SK-N-DZ (cell line): ENCODE measurements at places on chromosomes 1 and 21.

DNA sequence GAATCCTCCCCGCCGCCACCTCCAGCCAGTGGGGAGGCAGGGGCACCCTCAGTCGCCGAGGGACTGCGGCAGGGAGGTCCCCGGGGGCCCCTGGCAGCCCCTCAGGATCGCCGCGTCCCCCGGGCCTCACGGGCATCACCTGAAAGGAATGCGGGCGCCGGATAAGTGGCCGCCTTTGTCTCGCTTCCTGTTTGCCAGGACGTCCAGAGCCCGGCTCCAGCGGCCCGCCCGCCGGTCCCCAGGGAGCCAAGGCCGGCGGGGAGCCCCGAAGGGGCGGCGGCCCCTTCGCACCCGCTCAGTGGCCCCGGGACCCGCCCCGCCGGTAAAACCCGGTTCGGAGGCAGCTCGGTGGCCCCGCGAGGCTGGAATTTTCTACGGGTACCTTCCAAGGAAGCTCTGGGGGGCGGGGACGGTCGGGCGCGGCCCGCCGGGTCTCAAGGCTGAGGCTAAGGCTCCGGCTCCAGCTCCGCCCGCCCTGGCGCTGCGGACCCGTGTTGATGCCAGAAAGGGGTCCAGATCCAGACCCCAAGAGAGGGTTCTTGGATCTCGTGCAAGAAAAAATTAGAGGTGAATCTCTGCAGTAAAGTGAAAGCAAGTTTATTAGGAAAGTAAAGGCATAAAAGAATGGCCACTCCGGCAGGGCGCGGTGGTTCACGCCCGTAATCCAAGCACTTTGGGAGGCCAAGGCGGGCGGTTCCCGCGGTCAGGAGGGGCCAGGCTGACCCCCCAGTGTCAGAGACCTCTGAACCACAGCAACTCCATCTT lies 12.6 kb downstream of the TINAGL1 start:
- no peak for DNase-seq

- DNase-seq: no peak
These were observed 182.2 kb upstream of the DUSP10 start for GRCh38 chr1:221923929-221924598.

DNA sequence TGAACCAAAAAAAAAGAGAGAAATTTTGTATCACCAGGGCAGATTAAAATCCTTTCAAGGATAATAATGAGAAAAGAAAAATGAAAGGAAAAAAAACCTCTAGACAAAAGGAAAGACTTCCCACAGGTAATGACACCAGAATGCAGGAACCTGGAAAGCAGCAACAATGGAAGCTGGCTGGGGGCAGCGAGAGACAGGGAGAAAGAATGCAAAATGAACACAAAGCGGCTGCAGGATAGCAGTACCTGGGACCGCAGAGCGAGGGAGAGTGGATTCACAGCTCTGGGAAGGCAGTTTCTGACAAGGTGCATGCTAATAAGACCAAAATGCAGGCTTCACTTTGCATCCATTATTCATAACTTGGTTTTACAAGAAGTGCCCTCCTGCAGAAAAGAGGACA lies 349.0 kb downstream of the SIPA1L2 start:
- no peak for DNase-seq

DNA sequence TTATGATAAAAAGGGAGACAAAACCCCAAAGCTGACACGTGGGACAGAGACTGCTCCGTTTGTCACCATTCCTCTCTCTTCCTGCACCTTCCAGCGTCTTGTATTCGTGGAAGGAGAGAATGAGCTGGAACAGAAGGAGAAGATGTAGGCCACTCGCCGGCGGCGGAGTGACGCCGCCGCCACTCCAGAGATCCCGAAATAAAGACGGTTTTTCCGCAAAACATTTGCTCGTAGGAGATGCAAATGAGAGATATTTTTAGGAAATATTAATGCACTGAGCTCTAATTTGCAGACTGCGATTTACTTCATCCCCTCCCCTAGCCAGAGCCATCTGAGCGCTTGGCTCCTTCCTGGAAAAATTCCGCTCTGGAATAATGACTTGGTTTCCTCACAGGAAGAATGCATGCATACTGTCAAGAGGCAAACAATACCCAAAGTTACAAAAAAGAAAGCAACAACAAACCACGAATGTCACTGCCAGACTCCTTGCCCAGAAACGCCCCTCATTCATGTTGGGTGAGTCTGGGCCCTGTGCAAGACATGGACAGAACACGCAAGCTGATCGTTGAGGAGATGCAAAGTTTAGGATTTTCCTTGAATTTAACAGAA lies 18.0 kb upstream of the ADARB1 start:
- no peak for DNase-seq

DNA sequence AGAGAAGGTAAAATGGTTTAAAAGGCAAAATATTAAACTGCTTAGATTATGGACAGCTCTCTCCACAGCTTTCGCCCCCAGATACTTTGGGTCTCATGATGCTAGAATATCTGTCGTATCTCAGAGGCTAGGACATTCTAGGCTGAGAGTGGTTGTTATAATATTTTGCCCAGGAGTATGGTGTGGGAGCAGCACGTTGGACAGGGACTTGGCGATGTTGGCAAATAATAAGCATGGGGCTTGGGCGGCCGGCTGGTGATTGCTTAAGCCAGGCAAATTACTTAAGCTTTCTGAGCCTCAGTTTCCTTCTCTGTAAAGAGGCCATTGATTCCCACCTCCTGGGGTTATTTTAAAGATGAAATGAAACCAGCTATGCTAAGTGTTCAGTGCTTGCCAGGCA lies 133.2 kb downstream of the ROR1 start:
- DNase-seq: no peak

DNA sequence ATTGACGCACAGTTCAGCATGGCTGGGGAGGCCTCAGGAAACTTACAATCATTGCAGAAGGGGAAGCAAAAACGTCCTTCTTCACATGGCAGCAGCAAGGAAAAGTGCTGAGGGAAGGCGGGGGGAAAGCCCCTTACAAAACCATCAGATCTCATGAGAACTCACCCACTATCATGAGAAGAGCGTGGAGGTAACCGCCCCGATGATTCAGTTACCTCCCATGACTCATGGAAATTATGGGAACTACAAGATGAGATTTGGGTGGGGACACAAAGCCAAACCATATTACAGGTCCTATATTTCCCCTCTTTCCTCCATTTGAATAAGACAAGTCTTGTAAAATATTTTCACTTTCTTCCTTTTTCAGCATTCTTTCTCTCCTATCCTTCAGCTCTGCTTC lies 7.7 kb upstream of the TTLL7 start:
- no peak for DNase-seq

GRCh38 chr1:85550784-85551516 lies 29.6 kb upstream of the CCN1 start:
- DNase-seq: no peak

DNA sequence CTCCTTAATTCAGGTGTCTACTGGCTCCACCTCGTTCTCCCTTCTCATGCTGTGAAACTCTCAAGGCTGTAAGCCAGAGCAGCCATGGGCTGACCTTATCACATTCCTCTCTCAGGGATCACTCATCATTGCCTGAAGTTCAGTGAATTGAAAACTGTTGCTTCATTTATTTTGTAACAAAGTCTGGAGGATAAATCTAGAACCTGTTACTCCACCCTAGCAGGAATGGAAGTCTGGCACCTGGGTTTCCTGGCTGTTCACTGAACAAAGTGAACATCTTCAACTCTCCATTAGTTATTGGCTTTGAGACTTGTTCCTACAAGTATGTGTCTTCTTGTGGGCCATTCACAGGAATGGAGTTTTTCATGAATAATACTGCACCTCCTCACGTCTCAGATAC lies 584.1 kb downstream of the PTPRU start:
- no peak for DNase-seq

DNA sequence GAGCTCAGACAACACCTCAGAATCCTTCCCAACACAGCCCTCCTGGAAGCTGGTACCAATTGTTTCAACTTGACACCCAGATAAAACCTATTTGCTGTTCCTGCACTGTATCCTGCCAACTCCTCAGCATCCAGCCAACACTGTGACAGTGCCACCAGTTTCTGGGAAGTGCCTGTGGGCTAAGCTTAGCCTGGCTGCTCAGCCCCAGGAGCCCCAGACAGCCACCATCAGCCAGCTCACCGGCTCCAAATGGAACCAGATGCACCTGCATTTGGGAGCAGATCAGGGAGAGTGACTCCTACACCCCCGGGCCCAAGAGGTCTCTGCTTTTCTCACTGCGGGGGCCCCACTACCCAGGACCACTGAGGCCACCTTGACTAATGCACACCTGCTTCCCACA lies 24.9 kb downstream of the KCNN3 start:
- DNase-seq: no peak

- peak; percentile 75 for DNase-seq
These were observed 815.1 kb downstream of the NCAM2 start for GRCh38 chr21:21813289-21813688.

GRCh38 chr1:20540281-20540680 lies 12.1 kb upstream of the FAM43B start:
- no peak for DNase-seq

DNA sequence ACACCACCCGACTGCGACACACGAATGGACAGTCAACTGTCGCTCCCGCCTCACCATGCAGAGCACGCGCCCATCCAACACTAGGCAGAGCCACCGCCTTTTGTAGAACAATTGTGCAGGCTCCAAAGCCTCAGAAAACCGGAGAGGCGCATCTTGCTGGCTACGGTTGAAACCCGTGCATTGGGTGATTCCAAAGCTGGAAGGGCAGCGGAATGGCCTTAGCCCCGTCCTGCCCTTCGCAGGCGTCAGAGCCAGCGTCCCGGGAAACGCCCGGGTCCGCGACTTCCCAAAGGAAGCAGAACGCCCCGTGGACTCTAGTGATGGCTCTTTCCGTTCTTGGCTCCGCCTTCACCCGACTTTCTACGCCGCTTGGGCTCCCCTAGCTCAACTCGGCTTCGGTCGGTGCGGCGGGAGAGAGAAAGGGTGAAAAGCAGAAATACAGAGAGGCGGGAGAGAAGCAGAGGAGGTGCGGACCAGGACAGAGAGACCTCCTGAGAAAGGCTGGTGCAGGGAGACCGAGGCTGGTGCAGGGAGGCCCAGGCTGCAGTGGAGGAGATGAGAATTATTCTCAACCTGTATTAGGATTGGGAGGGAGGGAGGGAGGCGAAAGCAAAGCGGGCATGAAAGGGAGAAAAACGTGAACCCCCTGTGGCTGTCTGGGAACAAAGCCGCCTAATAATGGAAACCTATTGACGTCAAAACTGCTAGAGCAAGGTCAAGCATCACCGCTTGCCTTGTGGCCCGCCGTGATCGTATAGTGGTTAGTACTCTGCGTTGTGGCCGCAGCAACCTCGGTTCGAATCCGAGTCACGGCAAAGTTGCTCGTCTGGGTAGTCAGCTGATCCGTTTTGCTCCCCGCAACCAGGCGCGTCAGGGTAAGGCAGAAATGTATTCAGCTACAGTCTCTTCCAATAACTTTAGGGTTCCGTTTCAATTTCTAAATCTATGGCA lies 99.5 kb downstream of the PRKAB2 start:
- no peak for DNase-seq

GRCh38 chr1:236808564-236809130 lies 13.6 kb downstream of the MTR start:
- DNase-seq: no peak

- DNase-seq: no peak
These were observed 111.0 kb downstream of the NTNG1 start for GRCh38 chr1:107251839-107252238.
